Spleen (tissue), 13 donors: ENCODE measurements at places on chromosomes 5 and 9. TPM values are rescaled to one million over a fixed set of nuclear protein-coding genes. Genes with fewer than 3 reads are reported as not detected.

- no peaks in the 10 kb centered on the region for H3K36me3 ChIP-seq
- no peak overlapping the region for H3K4me3 ChIP-seq
- no peak overlapping the region for H3K27ac ChIP-seq
- no peak for DNase-seq
Measured at GRCh38 chr5:52481851-52482250, 305.9 kb upstream of the ITGA1 start.

DNA sequence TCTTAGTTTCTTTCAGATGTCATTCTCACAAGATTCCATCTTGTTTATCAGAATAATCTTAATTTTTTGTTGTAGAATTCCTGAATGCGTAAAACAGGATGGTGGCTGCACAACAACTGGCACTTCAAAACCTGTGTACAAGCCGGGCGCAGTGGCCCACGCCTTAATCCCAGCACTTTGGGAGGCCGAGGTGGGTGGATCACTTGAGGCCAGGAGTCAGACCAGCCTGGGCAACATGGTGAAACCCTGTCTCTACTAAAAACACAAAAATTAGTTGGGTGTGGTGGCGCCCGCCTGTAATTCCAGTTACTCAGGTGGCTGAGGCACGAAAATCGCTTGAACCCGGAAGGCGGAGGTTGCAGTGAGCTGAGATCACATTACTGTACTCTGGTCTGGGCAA, 10.5 kb upstream of the CCNB1 start:
- no peak for DNase-seq
- H3K4me3 ChIP-seq = no peak overlapping the region
- H3K27me3 ChIP-seq = no peaks in the 10 kb centered on the region
- no peak overlapping the region for H3K27ac ChIP-seq
- H3K36me3 ChIP-seq = no peaks in the 10 kb centered on the region

The ASPN gene
- 0.64 TPM for polyA plus RNA-seq

The CFAP77 gene
- polyA plus RNA-seq = 0.06 TPM

DNA sequence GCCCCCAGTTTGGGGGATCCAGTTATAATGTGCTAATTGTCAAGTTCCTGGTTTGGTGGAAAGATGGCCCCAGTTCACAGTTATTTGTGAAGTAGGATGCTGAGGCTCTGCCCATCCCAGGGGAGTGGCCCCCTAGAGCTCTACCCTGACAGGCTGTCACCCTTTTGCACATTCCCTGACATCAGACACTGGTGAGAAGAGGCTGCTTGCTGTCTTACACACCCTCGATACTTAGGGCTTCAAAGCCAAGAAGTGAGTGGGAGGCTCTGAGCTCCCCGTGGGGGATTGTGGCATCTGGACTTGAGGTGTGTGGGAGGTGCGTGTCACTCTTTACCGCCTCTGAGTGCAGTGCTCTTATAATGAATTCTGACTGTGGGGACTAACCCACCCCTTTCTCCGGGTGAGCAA, 168.5 kb downstream of the DOCK2 start:
- DNase-seq = no peak
- no peak overlapping the region for H3K27ac ChIP-seq
- H3K27me3 ChIP-seq = no peaks in the 10 kb centered on the region
- H3K36me3 ChIP-seq = peaks cover 5% of the 10 kb centered on the region
- H3K4me3 ChIP-seq = no peak overlapping the region

The JAK2 gene
- polyA plus RNA-seq = 7.1 TPM

GRCh38 chr5:126171916-126172315, 251.3 kb upstream of the GRAMD2B start:
- H3K36me3 ChIP-seq = no peaks in the 10 kb centered on the region
- H3K4me1 ChIP-seq = no peaks in the 10 kb centered on the region
- no peak for DNase-seq
- H3K27ac ChIP-seq = no peak overlapping the region
- H3K4me3 ChIP-seq = no peak overlapping the region

DNA sequence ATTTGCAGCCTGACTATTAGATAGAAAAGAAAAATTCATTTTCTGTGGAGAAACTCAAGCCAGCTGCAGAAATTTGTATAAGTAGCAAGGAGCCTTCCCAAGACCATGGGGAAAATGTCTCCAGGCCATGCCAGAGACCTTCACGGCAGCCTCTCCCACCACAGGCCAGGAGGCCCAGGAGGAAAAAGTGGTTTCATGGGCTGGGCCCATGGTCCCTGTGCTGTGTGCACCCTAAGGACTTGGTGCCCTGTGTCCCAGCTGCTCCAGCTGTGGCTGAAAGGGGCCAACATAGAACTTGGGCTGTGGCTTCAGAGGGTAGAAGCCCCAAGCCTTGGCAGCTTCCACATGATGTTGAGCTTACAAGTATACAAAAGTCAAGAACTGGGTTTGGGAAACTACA, 73.3 kb upstream of the TTC23L start:
- no peak for DNase-seq
- no peak overlapping the region for H3K27ac ChIP-seq
- H3K4me3 ChIP-seq = no peak overlapping the region
- no peaks in the 10 kb centered on the region for H3K36me3 ChIP-seq
- H3K27me3 ChIP-seq = no peaks in the 10 kb centered on the region

- no peak overlapping the region for H3K27ac ChIP-seq
- H3K4me3 ChIP-seq = no peak overlapping the region
- no peaks in the 10 kb centered on the region for H3K36me3 ChIP-seq
Measured at GRCh38 chr5:90480699-90481098, 6.0 kb downstream of the POLR3G start.
